ENCODE measurements at places on chromosomes 4 and X.

DNA sequence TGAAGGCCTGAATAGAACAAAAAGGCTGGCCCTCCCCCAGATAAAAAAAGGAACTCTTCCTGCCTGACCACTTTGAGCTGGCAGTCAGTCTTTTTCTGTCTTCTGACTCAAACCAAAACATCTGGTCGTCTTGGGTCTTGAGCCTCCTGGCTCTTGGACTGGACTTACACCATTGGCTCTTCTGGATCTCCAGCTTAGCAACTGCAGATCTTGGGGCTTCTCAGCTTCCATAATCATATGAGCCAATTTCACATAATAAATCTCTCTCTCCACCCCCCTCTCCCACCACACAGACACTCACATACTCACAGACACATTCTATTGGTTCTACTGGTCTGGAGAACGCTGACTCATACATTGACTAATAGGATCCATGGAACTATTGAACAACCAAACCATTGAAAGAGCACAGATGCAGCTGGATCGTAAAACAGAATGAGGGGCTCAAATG is 15.6 kb upstream of the CWH43 start:
- no peak for DNase-seq

DNA sequence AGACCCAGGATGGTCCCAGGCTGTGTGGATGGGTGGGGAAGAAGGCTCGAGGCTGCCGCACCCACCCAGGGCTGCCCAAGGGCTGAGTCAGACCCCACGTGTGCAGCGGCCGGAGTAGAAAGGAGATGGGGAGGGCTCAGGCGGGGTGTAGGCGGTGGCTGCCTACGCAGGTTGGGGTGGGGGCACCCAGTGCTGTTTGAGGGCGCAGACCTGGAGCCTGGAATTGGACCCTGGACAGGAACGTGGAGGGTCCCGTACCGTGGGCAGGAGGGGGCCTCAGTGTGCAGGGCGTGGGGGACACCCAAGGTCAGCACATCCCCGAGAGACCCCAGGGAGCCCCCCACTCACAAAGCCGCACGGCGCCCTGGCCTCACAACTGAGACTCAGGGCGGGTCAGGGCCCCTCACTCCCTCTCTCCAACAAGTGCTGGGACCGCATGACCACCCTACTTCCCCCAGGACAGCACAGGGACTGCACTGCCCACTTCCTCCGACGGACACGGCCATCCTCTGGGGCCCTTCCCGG is 79.9 kb downstream of the FAM53A start:
- peak; percentile 42 for DNase-seq

GRCh38 chrX:110723844-110724243 is 71.8 kb downstream of the CHRDL1 start:
- no peak for DNase-seq

GRCh38 chr4:102217775-102218355 is 127.4 kb downstream of the SLC39A8 start:
- no peak for DNase-seq

- DNase-seq = no peak
These were observed 173.4 kb downstream of the RTL9 start for GRCh38 chrX:110531873-110532580.

GRCh38 chrX:152154050-152154449 is 15.7 kb upstream of the MAGEA10 start:
- no peak for DNase-seq

DNA sequence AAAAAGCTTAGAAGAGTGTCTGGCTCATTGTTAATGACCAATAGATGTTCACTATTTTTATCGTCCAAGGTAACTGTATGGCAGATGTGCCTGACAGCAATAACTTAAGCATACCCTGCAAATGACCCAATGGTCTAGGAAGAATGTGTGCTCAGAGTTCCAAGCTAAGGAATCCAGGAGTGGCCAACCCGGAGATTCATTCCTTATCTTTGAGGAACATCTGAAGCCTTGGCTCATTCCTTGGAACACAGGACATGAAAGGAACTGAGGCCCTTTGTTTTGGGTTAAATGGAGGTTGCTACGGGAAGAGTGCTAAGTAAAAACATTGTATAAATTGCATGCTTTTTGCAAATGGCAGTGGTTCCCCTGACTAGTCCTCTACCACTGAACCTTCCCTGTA is 38.9 kb upstream of the EFNB1 start:
- DNase-seq = no peak

Measured in aorta (tissue), 5 donors.